Myocyte (in vitro differentiated cells): ENCODE measurements at places on chromosomes 7 and 10. TPM values are rescaled to one million over a fixed set of nuclear protein-coding genes. Genes with fewer than 3 reads are reported as not detected.

DNA sequence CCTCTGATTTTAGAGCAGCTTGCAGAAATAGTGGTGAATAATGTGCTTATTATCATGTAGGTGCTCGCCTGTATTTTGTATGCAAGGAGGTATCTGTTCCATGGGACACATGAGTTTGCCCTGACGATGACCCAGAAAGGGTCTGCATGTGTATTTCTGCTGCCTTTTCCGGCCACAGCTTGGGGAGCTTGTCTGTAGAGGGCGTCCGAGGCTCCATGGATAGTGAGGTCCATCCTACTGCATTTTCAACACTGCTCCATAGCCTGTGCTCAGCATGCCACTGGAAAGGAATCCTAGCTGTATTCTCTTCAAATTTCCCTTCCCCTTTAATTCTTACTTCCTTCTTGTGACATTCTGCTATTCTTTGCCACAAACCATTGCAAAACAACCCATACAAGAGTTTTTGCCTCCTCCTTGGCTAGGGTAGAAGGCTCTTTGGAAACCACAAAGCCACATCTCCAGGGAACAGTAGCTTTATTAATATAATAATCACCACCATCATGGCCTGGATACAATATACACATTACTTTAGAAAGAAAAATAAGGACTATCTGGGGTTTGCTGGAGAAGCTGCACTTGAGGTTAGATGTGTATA, 127.7 kb downstream of the DYNC1I1 start:
- DNase-seq = no peak

DNA sequence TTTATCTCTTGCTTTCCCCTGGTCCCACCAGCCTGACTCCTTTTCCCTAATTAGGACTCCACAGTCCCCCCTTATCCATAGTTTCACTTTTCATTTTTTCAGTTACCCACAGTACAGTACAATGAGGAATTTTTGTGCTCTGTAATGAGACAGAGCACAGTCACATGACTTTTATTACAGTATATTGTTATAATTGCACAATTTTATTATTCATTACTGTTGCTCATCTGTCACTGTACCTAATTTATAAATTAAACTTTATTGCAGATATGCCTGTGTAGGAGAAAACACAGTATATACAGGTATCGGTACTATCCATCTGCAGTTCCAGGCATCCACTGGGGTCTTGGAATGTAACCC, 125.4 kb downstream of the KCNMA1 start:
- DNase-seq = no peak

Gene KCND2
- total RNA-seq = 2.7 and 5.8 TPM in 2 replicates

Gene HBP1
- total RNA-seq = 95.7 and 122 TPM in 2 replicates

DNA sequence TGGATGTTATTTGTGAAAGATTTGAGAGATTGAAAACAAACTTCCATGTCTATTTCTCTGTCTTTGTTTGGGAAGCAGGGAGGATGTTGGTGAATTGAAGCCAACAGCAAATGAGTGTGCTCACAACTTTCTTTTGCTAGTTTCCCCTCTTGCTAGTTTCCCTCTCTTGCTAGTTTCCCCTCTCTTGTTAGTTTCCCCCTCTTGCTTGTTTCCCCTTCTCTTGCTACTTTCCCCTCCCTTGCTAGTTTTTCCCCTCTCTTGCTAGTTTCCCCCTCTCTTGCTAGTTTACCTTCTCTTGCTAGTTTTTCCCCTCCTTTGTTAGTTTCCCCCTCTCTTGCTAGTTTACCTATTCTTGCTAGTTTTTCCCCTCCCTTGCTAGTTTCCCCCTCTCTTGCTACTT, 613.3 kb downstream of the LRMDA start:
- no peak for DNase-seq

Gene PTPN20
- 0.64 TPM in 1 of 2 replicates, not detected in the other for total RNA-seq

GRCh38 chr10:1520909-1521565, 216.3 kb downstream of the ADARB2 start:
- no peak for DNase-seq

Gene VDAC2
- 253 and 273 TPM in 2 replicates for total RNA-seq

Gene CFAP43
- total RNA-seq = not detected in 2 replicates

GRCh38 chr10:73251683-73252444, 580 bp downstream of the MRPS16 start:
- DNase-seq = peak; percentile 51

Gene MRPL43
- 65.6 and 70.2 TPM in 2 replicates for total RNA-seq

Gene CALHM2
- total RNA-seq = 19.8 and 24.8 TPM in 2 replicates

GRCh38 chr10:20274571-20274970, 458.3 kb downstream of the PLXDC2 start:
- no peak for DNase-seq

DNA sequence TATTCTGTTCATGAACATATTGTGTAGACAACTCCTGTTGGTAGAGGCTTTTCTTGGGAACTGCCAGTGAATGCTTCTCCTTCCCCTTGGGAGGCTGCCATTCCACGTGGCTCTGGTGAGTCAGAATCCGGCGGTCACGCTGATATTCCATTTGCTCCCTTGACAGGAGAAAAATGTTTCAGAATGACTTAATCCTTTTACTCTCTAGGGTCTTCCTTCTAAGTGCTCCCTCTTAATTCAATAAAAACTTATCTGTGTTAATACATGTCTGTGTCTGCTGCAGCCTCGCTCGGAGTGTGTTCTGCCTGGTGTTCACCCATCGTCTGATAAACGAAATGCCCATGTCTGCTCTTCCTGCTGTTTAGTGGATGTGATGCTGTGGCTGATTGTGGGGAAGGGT, 278.6 kb downstream of the ARHGAP12 start:
- DNase-seq = peak; percentile 95

Gene NPFFR1
- total RNA-seq = not detected in 2 replicates

DNA sequence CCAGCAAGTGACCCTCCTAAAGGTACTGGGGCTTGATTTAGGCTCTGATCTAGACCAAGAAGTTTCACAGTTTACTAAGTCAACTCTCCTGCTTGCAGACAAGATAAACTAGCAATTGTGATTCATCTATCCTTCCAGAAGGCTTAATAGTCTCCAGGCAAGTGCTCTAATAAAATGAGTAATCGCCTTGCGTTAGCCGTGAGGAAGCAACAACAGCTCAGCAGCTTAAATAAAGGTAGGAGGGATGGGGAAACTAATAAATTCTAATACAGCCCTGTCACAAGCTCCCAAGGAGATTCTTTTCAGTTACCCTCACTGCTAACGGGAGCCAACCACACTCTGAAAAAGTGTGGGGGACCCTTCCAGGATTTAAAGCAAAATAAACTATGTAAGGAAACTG, 48.4 kb downstream of the FRMD4A start:
- peak; percentile 36 for DNase-seq

Gene RARRES2
- 202 and 252 TPM in 2 replicates for total RNA-seq

Gene OR2A5
- total RNA-seq = not detected in 2 replicates

- DNase-seq = no peak
Measured at GRCh38 chr7:144036302-144036885, 12.4 kb upstream of the OR2A5 start.

GRCh38 chr10:1200866-1201807, 145.0 kb downstream of the WDR37 start:
- no peak for DNase-seq

GRCh38 chr7:4279216-4279615, 402.9 kb upstream of the FOXK1 start:
- DNase-seq = no peak

DNA sequence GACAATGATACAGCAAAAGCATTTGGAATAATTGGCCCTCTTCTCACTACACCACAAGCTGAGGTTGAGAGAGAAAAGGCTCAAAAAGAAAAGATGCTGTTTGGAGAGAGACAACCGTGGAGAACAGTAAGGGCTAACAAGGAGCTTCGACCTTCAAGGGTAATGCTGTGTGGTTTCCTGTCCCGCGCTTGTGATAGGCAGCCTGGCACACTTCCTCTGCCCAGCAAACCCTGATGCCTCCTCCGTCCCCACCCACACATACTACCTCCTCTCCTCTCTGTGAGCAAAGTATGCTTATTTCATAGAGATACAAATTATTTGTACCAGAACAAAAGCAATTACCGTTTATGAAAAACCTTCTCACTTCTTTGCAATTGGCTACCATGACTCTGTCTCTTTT, 755.4 kb downstream of the KCNMA1 start:
- peak; percentile 9 for DNase-seq

Gene MYH16
- total RNA-seq = not detected in 2 replicates

DNA sequence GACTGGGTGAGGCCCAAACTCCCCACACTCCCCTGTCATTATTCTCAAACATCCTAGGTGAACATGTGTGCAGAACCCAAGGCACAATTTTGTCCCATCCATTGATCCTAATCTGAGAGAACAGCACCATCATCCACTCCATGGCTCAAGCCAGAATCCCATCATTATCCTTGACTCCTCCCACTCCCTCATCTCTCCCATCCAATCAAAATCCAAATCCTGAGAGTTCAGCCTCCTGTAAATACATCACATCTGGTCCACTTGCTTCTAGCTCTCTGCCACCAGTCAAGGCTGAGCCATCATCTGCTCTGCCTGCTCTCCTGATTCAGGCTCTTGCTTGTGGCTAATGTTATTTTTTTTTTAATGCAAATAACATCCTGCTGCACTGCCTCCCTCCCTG, 75.9 kb upstream of the SLF2 start:
- no peak for DNase-seq

GRCh38 chr10:88392222-88392621, 190.9 kb downstream of the RNLS start:
- no peak for DNase-seq

Gene PRLHR
- not detected in 2 replicates for total RNA-seq

DNA sequence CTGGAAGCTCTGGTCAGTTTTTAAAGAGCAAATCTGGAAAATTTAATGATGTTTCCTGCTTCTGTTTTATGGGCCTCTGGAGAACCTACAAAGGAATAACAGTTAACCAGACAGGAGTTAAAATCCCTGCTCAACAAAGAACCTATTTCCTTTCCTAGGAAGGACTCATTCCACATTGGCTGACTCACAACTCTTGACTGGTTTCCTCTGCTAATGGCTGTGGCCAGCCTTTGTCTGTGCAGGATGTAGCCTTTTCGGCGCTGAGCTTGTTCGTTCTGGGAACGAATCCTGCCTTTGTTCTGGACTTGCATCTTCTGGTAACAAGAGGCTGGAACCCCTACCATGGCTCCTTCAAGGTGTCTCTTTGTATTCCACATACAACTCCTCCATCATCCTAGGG, 112.8 kb upstream of the PDCD4 start:
- peak; percentile 50 for DNase-seq

Gene PSMG3
- 47.1 and 54.1 TPM in 2 replicates for total RNA-seq

Gene SLC13A1
- total RNA-seq = not detected in 2 replicates

Gene SCART1
- total RNA-seq = 0.83 and 1.4 TPM in 2 replicates

Gene CALML5
- not detected in 2 replicates for total RNA-seq

DNA sequence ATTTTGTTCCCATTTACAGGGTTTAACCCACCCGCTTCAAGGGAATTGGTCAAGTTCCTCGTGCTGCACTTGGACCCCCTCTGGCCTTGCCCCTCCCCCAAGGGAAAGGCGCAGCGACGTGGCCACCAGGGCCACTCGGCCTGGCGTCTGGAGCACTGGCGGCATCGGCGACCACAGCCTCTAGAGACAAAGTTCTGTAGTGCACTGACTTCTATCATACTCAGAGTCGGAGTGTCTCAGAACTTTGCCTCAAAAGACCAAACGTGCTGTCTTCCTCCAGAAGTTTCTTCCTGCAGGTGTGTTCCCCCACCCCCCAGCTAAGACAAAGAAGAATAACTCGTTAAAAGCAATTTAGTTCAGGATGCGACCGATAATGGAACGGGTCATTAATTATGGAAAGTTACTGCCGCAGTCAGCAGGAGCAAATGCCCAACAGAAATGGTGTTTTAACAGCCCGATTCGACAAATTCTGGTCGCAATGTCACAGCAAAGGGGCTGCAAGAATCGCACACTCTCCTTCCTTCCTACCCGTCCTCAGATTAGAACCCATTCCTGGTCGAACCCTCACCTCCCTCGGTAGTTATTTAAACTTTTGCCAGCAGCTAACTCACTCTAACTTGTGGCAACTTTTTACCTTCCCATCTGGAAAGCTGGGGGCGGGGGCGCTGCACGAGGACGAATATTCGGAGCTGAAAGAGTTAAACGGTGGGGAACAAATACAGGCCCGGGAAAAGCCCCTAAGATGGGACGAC, 202.1 kb upstream of the NFE2L3 start:
- DNase-seq = no peak

- no peak for DNase-seq
Measured at GRCh38 chr7:142999793-143000192, 27.1 kb downstream of the OR9A2 start.

Gene SUN3
- 0.32 TPM in 1 of 2 replicates, not detected in the other for total RNA-seq

- DNase-seq = no peak
Measured at GRCh38 chr7:146177301-146177700, 60.7 kb downstream of the CNTNAP2 start.

DNA sequence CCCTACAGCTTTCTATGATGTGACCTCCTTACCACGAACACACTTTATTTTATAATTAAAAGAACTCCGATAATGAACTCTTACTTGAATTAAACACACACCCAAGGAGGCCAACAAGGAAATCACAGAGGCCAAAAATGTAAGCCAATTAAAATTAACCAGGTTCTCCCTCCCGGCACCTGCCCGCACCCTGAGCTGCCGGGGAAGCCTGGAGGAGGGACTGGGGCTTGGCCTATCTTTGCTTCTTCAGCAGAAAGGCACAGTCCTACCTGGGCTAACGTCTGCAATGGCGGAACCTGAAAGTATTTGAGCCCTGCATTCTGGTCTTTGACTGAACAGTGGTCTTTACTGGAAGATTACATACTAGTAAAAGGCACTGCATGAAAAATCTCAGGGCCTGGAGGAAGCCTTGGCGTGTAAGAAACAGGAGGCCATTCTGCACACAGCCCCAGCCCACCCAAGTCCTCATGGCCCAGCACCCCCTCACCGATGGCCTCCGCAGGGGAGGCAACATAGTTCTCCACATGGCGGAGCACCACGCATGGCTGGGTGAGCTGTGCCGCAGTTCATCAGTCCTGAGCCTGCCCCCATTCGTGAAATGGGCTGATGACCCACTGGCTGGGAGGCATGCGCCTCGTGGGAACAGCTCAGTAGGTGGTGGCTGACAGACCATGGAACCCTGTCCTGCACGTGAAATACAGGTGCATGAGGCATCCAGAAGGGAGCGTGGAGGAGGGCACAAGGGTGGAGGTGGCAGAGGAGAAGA, 173.8 kb downstream of the PARD3 start:
- DNase-seq = no peak

Gene AGBL3
- total RNA-seq = 2.9 and 6.5 TPM in 2 replicates

Gene CYP26C1
- 0.10 TPM in 1 of 2 replicates, not detected in the other for total RNA-seq

DNA sequence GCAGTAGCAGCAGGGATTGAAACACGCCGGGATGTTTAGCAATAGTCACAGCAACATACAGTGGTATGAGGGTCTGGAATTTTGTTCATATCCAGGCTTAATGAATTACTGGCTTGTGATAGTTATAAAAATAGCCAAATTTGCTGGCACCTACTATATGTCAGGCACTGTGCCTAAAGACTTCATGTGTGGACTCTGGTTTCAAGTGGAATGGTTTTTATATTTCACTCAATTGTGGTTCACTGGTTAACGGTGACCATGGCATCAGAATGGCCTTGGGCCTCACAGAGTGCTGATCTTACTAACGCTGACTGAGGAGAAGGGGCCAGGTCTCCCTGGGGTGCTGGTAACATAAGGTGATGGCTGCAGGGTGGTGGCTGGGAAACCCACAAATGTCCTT, 55.7 kb downstream of the CELF2 start:
- DNase-seq = peak; percentile 15

GRCh38 chr7:117127585-117128168, 174.4 kb downstream of the ST7 start:
- DNase-seq = peak; percentile 79

GRCh38 chr10:128883231-128884032, 583.6 kb upstream of the MGMT start:
- peak; percentile 0 for DNase-seq

- DNase-seq = no peak
Measured at GRCh38 chr7:155763122-155763521, 49.1 kb downstream of the SHH start.
